ENCODE measurements at places on chromosomes 1 and 21.

- no peaks in the 10 kb centered on the region for H3K27me3 ChIP-seq
- no peaks in the 10 kb centered on the region for H3K36me3 ChIP-seq
- no peaks in the 10 kb centered on the region for H3K4me1 ChIP-seq
These were observed 33.6 kb downstream of the CD58 start for GRCh38 chr1:116537040-116537831.

DNA sequence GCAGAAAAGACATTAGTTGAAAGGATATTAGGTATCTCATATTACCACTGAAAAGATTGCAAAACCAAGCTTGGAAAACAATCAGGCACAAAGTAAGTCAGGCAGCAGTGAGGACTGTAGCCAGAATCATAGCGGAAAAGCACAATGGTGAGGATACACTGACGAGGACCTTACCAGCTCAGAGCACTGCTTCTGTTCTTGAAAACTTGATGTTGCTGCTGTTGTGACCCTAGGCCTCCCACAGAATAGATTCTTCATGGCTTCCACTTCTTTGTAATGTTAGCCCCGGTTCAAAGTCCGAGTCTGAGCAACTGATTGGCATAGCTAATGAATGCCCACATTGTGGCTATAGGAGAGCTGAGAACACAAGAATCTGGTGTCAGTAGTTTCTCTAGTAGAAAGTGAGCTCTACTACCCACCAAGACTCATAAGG lies 45.2 kb upstream of the LRRC8C start:
- H3K27ac ChIP-seq, result no peak overlapping the region
- peaks cover 31% of the 10 kb centered on the region for H3K4me1 ChIP-seq
- DNase-seq, result no peak
- H3K4me3 ChIP-seq, result no peak overlapping the region

DNA sequence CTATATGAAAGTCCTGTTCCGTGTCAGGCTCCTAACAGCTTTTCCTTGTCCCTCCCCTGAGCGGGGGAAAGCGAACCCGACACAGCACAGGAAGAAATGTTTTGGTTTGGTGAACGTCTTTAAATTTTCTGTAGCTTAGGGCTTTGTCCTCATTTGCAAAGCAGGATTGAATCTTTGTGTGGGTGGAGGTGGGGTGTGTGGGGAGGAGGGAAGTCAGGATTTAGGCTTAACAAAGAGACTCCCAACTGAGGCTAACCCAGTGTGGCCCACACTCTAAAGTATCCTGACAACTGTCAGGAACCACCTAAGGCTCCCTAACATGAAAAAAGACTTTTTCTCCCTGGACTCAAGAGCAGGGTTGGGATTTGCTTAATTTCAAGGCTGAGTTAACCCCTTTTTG lies 376.2 kb upstream of the C1orf174 start:
- no peak overlapping the region for H3K4me3 ChIP-seq
- no peak overlapping the region for H3K27ac ChIP-seq

- H3K4me1 ChIP-seq, result no peaks in the 10 kb centered on the region
- no peak for DNase-seq
- no peaks in the 10 kb centered on the region for H3K27me3 ChIP-seq
- H3K4me3 ChIP-seq, result no peak overlapping the region
- H3K27ac ChIP-seq, result no peak overlapping the region
These were observed 27.7 kb downstream of the UBE2U start for GRCh38 chr1:64231153-64231552.

- H3K4me1 ChIP-seq, result no peaks in the 10 kb centered on the region
- H3K4me3 ChIP-seq, result no peak overlapping the region
- no peak for DNase-seq
- H3K27me3 ChIP-seq, result no peaks in the 10 kb centered on the region
- no peak overlapping the region for H3K27ac ChIP-seq
- no peaks in the 10 kb centered on the region for H3K36me3 ChIP-seq
These were observed 166.4 kb downstream of the TRABD2B start for GRCh38 chr1:47830641-47831333.

DNA sequence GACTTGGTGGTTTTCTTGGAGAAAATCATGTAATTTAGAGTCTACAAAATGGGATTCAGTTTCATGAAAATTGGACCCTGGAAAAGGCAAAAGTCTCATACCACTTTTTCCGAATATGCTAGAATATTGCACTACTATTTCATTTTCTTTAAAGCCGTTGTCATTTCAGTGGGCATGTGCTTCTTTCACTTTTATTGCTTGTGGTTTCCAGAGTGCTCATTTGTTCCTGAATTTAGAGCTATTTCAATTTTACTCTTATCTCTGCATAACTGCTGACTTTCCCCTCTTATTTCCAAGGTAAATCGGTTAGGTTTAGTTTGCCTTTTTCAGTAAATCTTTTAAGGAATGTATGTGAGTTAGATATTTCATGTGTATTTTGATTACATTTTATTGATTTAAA lies 11.6 kb downstream of the HHAT start:
- no peaks in the 10 kb centered on the region for H3K27me3 ChIP-seq
- no peak overlapping the region for H3K4me3 ChIP-seq
- no peak for DNase-seq
- H3K36me3 ChIP-seq, result no peaks in the 10 kb centered on the region

DNA sequence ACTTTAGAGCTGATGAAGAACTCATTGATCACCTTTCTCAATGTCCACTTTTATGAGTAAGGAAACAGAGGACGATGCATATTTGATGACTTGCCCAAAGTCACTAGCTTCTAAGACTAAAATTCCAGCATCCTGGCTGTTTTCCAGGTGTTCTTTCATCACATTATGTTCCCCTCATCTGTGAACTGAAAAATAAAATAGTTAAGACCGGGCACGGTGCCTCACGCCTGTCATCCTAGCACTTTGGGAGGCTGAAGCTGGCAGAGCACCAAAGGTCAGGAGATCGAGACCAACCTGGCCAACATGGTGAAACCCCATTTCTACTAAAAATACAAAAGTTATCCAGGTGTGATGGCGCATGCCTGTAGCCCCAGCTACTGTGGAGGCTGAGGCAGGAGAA lies 297.5 kb downstream of the DUSP10 start:
- no peaks in the 10 kb centered on the region for H3K36me3 ChIP-seq
- H3K4me1 ChIP-seq, result peaks cover 10% of the 10 kb centered on the region
- no peaks in the 10 kb centered on the region for H3K27me3 ChIP-seq
- DNase-seq, result peak; percentile 8

DNA sequence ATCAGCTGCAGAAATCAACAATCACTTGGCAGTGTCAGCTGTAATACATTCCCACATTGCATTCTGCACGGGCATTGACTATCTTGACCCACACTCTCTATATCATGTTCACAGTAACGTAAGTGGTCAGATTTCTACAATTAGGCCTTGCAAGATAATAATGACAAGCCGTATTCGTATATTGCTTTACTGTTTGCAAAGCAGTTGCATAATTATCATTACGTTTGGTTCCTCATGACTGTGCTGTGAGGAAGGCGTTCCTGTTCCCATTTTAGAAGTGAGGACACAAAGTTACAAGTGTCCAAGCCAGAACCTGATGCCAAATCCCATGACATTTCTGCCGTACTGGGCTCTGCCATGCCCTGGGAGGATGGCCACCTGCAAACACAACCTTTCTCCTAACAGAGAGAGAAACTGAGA lies 53.5 kb upstream of the TARBP1 start:
- peak overlapping the region; percentile 99 for H3K27ac ChIP-seq
- DNase-seq, result no peak
- no peak overlapping the region for H3K4me3 ChIP-seq
- H3K36me3 ChIP-seq, result no peaks in the 10 kb centered on the region
- no peaks in the 10 kb centered on the region for H3K27me3 ChIP-seq

- no peaks in the 10 kb centered on the region for H3K36me3 ChIP-seq
- DNase-seq, result no peak
- no peaks in the 10 kb centered on the region for H3K27me3 ChIP-seq
- no peak overlapping the region for H3K4me3 ChIP-seq
These were observed 106.6 kb downstream of the DUSP10 start for GRCh38 chr1:221635305-221635704.

GRCh38 chr21:25489673-25490072 lies 117.6 kb downstream of the MRPL39 start:
- H3K27ac ChIP-seq, result no peak overlapping the region
- no peak for DNase-seq
- H3K27me3 ChIP-seq, result no peaks in the 10 kb centered on the region
- H3K36me3 ChIP-seq, result no peaks in the 10 kb centered on the region
- H3K4me3 ChIP-seq, result no peak overlapping the region

- no peak overlapping the region for H3K4me3 ChIP-seq
- no peak overlapping the region for H3K27ac ChIP-seq
- H3K27me3 ChIP-seq, result no peaks in the 10 kb centered on the region
- no peaks in the 10 kb centered on the region for H3K4me1 ChIP-seq
- no peaks in the 10 kb centered on the region for H3K36me3 ChIP-seq
These were observed 168.5 kb downstream of the SMYD3 start for GRCh38 chr1:246338546-246338945.

Data from thyroid gland (tissue), 4 donors.